EL (cell line): ENCODE measurements at places on chromosomes 1 and 21.

DNA sequence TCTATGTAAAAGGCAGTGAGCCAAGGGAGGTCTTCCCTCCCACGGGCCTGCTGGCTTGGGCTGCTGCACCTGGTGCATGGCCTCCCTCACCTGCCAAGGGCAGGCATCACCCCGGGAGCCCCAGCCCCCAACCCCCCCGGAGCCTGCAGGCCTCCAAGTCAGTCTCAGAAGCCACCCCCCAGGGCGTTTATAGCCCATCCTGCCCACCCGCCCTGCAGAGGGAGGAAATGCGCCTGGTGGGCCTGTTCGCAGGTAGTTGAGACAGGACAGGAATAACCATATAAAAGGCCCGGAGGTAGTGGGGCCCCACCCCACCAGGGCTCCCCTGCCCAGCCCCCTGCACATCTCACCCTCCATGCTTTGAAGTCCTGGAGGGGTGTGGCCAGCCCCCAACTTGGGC, 18.2 kb upstream of the ARF1 start:
- no peak for DNase-seq

- DNase-seq, result peak; percentile 57
Measured at GRCh38 chr1:178168536-178168935, 74.6 kb downstream of the RASAL2 start.

GRCh38 chr1:169945181-169945580, 51.5 kb upstream of the SCYL3 start:
- no peak for DNase-seq

DNA sequence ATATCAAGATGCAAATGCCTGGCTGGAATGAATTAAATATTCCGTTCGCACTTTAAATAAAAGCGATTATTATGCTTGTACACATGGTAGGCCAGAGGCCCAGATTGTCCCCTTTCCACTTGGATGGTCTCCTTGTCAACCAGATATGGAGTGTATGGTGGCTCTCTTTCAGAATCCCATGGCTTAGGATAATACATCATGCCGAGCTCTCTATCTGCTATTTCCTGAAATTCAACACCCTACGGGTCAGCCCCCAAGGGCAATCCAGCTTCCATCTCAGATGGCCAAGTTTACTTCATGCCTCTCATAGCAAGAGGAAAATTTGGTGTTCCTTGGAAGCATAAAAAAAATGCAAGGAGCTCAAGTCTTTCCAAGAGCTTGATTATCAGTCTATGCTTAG, 25.4 kb upstream of the FMO1 start:
- peak; percentile 19 for DNase-seq

DNA sequence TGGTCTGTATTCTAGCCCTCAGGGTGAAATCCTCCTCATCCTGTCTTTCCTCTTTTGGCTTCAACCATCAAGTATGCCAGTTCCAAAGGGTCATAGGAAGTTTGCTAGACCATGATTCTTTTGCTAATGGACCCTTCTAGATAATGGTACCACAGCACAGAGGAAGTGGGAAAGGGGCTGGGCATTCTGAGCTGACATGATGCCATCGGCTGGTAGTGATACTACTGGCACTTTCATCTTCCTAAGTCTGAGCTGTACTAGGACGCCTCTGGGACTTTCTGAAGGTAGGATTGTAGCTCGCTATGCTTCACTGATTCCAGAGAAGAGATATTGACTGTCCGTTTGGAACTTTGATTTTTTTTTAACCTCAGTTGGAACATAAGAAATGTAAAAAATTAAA, 11.4 kb downstream of the FASLG start:
- DNase-seq, result no peak

DNA sequence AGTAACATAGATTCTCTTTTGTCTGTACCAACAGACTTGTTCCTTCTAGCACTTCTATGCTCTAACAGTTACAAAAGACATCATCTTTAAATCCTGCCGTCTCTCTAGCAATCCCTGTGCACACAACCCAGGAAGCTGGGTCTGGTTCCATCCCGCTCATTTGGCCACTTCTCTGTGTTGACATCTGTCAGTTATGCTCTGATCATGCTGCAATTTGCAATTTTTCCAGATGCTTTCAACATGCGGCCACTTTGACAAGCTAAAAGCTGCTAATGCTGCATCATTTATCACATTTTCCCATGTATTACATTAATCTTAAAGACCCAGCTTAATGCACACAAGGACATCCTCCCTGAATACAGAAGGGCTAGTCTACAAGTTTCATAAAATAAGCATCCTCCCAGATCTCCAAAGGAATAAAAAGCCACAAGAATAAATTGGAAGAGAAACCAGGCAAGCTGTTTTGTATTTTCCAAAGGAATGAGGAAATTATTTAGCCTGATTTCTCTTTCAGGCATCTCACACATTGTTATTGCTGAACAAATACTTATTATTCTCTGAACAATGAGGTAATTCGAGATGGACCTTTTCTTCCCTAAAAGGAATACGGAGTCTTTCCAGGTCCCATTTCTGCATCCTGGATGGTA, 19.0 kb upstream of the LRRC52 start:
- no peak for DNase-seq

- DNase-seq, result no peak
Measured at GRCh38 chr1:215402147-215402546, 165.0 kb upstream of the KCTD3 start.

- DNase-seq, result no peak
Measured at GRCh38 chr1:19837866-19838265, 22.8 kb upstream of the RNF186 start.

DNA sequence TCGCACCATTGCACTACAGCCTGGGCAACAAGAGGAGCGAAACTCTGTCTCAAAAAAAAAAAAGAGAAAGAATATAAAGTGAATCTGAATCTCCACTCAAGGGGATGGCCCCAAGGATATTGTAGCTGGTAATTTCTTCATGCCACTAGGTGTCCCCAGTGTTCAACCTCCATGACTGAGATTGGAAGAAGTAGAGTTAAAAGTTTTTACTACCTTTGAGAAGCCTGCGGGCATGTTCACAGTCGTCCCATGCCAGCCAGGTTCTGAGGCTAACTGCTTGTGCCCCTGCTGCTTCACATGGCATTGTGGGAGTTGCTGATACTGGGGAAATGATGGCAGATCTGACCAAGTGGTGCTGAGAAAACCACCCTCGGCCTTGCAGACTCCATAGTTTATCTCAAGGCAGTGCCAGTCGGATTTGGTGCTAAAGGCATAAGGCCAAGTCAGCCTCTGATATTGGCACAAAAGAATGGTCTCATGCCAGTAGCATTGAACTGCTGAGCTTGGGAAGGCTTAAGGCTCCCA, 10.8 kb upstream of the SHISA4 start:
- peak; percentile 59 for DNase-seq

GRCh38 chr1:39509360-39510009, 18.0 kb downstream of the BMP8A start:
- DNase-seq, result peak; percentile 44

DNA sequence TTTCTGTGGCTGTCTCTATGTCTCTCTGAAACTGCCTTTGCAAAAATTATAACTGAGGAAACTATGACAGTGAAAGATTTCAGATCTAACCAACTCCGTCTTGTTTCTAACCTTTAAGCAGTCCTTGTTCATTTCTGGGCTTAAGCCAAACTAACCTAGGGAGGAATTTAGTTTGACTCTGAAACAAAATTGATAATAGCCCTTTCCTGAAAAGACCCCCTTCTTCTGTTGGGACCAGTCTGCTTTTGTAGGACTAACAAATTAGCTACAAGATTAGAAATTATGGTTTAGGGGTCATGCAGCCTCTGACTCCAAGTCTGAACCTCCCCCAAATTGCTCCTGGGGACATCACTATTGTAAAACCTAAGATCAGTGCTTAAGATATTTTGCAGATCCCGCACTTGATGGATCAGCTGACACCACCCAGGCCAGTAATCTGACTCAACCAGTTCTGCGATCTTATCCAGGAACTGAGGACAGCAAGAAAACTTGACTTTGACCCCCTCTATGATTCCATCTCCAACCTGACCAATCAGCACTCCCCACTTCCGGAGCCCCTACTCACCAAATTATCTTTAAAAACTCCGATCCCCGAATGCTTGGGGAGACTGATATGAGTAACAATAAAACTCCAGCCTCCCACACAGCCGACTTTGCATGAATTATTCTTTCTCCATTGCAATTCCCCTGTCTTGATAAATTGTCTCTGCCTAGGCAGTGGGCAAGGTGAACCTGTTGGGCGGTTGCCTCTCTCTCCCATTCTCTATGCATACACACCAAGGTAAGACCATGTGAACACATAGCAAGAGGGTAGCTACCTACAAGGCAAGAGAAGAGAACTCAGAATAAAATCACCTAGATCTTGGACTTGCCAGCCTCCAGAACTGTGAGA, 11.1 kb upstream of the TRIM63 start:
- DNase-seq, result no peak

DNA sequence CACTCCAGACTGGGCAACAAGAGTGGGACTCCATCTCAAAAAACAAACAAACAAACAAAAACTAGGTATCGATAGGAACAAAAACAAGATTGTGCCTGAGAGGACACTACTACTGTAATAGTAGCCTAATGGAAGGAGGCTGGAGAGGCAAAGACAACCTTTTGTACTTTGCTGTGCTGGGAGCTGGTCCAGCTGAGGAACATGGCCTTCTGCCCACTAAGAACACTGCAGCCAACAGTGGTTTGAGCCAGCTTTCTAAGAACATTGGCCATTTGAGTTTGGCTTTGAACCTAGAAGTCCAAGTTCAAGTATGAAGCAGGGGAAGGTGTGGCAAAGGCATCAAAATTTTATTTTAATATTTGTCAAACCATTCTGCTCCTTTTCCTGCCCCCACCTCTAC, 22.7 kb upstream of the RGS8 start:
- no peak for DNase-seq

- peak; percentile 96 for DNase-seq
Measured at GRCh38 chr1:183841950-183842794, 37.3 kb downstream of the RGL1 start.

GRCh38 chr1:9466780-9467758, 72.2 kb upstream of the SLC25A33 start:
- DNase-seq, result no peak

DNA sequence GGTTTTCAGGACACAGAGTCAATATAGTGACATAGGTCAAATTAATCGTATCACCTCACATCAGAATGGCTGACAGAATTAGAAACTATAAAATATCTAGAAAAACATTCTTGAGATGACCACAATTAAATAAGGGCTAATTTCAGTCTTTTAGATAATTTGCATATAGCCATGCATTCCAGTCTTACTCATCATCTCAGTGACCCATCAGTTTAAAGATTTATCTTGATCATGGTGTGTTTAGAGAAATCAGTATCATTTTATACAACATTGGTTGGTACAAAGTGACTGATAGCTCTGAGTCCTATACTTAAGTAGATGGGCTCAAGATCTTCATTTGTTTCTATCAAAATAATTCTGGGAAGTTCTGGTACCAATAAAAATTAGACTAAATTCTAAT, 262.3 kb upstream of the SNX7 start:
- DNase-seq, result peak; percentile 51

- no peak for DNase-seq
Measured at GRCh38 chr1:116365353-116365780, 7.7 kb upstream of the ATP1A1 start.

- DNase-seq, result peak; percentile 49
Measured at GRCh38 chr1:1402072-1402900, 3.2 kb upstream of the CCNL2 start.

- no peak for DNase-seq
Measured at GRCh38 chr1:78068681-78069283, 23.0 kb downstream of the GIPC2 start.

- peak; percentile 64 for DNase-seq
Measured at GRCh38 chr1:238252033-238252802, 361.5 kb upstream of the ZP4 start.

GRCh38 chr1:243639027-243639658, 210.9 kb downstream of the AKT3 start:
- DNase-seq, result no peak

- no peak for DNase-seq
Measured at GRCh38 chr21:23223882-23224281, 2225.7 kb downstream of the NCAM2 start.

DNA sequence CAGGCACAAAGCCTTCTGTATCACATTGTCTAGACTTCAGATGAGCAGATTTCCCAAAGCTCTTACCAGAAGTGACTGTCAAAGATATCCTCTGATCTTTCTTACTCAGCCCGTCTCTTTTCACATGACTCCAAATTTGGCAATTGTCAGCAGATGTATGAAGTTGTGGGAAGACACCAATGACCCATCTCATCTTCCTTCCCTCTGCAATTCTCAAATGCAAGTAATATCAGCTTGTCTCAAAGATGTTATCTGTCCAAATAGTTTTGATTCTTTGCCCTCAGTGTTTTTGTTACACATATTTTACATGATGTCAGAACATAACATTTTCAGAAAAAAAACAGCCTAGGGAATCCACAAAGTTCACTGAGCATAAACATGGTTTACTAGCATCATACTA, 45.1 kb upstream of the RGS2 start:
- peak; percentile 84 for DNase-seq

GRCh38 chr1:152941037-152941711, 5.8 kb upstream of the SPRR5 start:
- no peak for DNase-seq

DNA sequence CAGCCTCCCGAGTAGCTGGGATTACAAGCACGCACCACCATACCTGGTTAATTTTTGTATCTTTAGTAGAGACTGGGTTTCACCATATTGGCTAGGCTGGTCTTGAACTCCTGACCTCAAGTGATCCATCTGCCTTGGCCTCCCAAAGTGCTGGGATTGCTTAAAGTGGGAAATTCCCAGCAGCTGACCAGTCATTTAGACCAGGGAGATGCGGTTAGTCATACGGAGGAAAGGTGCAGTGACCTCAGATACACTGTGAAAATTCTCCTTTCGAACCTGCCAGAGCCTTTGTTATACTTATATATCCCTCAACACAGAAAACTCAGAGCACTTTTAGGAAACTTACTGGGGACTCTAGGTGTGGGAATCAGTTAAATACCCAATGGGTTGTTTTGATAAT, 39.6 kb downstream of the MAP10 start:
- peak; percentile 67 for DNase-seq

DNA sequence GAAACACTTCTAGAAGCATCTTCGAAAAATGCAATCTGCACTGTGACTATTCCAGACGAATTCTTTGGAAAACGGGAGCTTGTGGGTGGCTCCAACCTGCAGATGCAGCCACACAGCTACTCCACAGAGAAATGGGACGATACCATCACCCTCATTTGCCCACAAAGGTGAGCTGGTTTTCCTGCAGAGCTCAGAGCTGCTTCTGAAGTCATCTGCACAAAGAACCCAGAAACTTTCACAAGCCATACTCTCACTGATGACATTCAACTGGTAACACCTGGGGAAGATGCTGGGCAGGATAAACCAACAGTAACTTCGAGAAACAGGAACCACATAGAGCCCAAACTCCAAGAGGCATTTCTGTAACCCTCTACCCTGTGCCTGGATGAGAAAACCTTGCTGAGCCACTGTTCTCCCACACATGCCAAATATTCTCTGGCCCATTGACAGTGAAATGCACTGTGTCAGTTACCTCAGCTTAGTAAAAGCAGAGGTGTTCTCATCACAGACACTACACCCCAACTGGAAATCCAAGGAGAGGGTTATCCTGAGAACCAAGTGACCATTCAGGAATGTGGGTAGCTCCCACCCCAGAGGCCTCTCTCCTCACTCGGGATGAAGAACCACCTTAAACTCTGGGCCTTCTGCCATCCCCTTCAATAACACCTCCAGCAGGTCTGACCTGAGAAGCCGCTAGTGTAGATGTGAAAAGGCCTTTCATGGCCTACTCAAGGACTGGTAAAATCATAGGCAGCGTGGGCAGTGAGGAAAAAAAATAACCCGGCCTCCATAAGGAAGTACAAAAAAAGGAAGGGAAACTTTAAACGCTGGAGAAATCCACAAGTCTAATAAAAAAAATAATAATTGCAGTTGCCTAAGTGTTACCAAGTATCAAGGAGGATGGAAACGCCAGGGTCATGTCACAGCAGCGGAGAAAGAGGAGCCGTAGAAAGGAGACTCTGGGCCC, 56.7 kb downstream of the HSF2BP start:
- DNase-seq, result no peak
